ENCODE measurements at places on chromosomes 6 and 20. TPM values are rescaled to one million over a fixed set of nuclear protein-coding genes. Genes with fewer than 3 reads are reported as not detected.
A peak's percentile ranks its signal among the peaks of the same experiment; 100 is the strongest.

DNA sequence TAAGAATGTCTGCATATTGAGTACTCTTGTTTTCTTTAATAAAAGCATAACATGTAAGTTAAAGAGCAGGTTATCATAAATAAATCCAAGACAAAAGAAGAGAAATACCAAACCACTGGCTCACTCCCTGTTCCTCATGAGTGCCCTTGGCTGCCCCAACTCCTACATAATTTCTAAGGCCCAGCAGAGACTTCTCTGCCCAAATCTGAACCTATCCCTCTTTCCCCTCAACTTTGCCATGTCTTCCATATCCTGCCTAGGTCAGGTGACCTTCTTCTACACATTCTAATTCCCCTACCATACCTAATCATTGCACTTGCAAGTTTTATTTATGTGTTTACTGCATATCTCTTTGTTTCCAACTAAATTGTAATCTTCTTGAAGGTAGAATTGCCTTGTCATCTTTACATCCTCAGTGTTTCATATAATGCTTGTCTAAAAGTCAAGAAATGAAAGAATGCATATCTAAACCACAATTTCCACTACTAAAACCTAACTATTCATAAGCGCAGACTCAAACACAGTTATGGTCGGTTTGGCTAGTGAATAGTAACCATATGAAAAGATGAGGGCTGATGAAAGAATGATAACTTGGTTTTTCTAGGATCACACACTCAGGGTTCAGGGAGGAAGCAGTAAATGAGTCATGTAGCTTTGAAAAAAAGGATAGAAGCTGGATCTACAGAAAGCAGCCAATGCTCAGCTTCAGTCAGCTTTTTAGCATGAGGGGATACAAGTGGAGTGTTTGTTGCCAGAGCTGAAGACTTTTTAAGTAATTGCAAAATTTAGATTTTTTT lies 53.3 kb upstream of the EYA4 start:
- DNase-seq = no peak

DNA sequence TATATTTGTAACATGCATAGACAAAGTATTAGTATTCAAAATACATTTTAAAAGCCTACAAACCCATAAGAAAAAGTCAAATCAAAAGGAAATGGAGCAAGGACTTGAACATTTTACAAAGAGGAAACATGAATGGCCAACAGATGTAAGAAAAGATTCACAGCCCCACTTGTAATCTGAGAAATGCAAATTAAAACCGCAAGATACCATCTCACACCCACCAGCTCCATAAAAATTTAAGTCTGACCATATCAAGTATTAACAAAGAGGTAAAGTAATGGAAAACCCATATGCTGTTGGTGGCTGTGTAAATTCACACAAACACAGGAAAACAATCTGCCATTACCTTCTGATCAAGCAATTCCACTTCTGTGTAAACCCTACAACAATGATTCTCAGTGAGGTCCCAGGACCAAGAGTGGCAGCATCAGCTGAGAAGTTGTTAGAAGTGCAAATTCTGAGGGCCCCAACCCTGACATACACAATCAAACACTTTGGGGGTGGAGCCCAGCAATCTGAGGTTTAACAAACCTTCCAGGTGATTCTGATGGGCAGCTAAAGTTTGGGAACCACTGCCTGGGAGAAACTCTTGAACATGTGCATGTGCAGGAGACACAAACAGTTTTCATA lies 30.9 kb downstream of the BCL2L1 start:
- no peak for DNase-seq

DNA sequence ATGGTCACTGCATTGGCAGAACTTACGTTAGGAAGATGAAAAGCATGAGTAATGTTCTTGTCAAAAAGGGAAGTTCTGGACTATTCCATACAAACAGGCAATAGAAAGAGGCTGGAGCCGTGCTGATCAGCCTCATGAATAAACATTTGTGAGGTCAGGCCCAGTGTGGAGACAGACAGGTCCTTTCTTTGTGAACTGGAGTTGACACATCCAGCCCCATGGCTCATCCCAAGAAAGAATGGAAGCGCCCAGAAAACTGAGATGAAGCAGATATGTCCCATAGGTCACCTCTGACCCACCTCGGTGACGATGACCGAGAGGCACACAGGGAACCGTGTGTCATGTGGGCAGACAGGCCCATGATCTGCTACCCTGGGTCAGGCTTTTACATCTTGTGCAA lies 276.0 kb upstream of the SGK1 start:
- DNase-seq = no peak

GRCh38 chr20:22686097-22686496 lies 101.7 kb upstream of the FOXA2 start:
- DNase-seq = peak; percentile 39

- DNase-seq = no peak
These were observed 654.0 kb downstream of the QKI start for GRCh38 chr6:164068527-164068926.

- DNase-seq = no peak
These were observed 192.2 kb downstream of the FARS2 start for GRCh38 chr6:5453546-5453945.

DNA sequence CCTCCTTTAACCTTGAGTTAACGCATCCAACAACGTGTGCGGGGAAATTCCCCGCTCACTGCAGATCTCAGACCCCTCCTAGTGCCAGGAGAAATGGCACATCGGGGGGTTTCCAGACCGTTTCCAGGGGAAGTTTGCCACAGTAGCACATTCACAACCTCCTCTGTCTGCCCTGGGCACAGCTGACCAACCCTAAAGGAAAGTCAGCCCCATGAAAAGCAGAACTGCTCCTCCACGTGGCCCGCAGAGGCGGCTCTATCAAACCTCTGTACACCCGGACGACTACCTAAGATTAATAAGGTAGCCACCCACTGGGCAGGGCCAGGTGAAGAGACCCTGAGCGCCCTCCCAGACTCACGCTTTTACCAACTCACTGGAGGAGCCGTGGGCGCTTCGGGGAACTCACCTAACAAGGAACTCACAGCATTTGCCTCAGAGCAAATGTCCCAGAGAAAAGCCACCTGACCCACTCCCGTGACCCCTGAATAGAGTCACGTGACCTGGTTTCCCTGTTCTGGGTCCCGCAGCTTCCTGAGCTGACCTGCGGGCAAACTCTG lies 93.1 kb downstream of the PRND start:
- no peak for DNase-seq

The PNPLA1 gene
- total RNA-seq = not detected

The CCDC170 gene
- total RNA-seq = 0.04 TPM

The ZFP57 gene
- total RNA-seq = not detected

The MATN4 gene
- not detected for total RNA-seq

The ELOVL4 gene
- 0.99 TPM for total RNA-seq

All from pulmonary artery endothelial cell (primary cell).